Activated T-helper 2 cell treated with anti-CD3 and anti-CD28 coated beads, Interferon-gamma antibody, Interleukin-2, Interleukin-4, amounts not matched to agents 10 μg/mL and 5 μg/mL and 100 μg/mL, durations not matched to agents 14 hours and 24 hours and 36 hours (primary cell): ENCODE measurements at places on chromosomes 2 and 18.
A peak's percentile ranks its signal among the peaks of the same experiment; 100 is the strongest.

- no peak for DNase-seq
Measured at GRCh38 chr2:120955427-120955826, 219.8 kb downstream of the GLI2 start.

- DNase-seq, result no peak
Measured at GRCh38 chr2:145460112-145460511, 940.2 kb upstream of the ZEB2 start.

DNA sequence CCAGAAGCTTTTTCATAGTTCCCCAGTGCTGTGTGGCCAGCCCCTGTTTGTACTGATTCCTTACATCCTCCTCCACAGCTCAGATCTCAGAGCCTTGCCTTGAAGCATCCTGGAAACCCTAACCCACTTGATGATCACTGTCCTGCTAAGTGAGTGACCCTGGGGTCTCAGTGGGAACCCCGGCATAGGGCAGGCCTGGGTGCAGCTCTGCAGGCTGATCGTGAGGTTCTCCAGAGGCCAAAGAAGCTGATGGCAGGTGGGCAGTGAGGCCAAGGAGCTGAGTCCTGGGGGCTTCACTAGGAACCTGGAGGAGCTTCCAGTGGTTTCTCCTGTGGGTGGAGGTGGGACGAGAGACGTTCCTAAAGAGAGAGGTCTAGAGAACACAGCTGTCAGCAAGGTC lies 47.4 kb upstream of the BIN1 start:
- DNase-seq, result no peak

GRCh38 chr18:38473535-38473934 lies 907.9 kb upstream of the CELF4 start:
- DNase-seq, result no peak

DNA sequence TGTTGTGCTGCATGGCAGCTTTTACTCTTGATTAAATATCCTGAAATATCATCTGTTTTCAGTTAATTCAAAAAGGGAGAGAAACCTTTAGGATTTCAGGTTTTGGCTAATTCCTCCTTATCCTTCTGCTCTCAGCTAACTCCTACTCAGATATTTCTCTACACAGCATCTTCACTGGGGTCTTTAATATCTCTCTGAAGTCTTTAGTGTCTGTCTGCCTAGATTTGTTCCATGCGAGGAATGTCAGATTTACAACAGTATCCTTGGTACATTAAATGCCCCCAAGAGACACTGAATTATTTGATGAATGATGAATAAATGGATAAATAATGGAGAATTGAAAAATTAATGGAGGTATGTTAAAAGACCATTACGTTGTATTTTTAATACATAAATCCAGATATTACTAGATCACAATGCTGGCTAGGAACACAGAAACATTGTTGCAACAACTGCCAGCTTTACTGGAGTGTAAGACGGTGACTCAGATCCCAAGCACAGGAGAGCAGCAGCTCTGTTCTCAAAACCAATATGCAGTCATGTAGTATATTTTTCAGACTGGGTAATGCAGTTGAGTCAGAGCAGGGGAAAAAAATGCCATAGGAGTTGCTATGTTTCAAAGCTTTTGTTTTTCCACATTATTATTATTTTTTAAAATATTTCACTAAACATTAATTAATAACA lies 388.0 kb upstream of the SYT4 start:
- no peak for DNase-seq

DNA sequence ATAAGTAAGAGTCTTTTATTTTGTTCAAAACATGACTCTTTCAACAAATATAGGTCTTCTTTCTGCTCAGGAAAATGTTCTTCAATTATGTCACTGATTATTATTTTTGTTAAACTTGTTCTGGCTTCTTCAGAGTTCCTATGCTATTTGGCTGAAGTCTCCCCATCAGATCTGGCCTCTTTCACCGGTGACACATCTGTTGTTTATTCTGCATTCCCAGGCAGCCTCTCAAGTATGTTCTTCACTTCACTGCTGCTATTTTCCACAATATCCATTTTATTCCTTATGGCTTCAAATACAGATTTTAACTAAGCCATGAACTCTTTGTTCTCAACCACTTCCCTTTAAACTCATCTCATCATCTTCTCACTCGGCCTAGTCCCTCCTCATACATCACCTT lies 45.7 kb downstream of the HDAC4 start:
- DNase-seq, result no peak

DNA sequence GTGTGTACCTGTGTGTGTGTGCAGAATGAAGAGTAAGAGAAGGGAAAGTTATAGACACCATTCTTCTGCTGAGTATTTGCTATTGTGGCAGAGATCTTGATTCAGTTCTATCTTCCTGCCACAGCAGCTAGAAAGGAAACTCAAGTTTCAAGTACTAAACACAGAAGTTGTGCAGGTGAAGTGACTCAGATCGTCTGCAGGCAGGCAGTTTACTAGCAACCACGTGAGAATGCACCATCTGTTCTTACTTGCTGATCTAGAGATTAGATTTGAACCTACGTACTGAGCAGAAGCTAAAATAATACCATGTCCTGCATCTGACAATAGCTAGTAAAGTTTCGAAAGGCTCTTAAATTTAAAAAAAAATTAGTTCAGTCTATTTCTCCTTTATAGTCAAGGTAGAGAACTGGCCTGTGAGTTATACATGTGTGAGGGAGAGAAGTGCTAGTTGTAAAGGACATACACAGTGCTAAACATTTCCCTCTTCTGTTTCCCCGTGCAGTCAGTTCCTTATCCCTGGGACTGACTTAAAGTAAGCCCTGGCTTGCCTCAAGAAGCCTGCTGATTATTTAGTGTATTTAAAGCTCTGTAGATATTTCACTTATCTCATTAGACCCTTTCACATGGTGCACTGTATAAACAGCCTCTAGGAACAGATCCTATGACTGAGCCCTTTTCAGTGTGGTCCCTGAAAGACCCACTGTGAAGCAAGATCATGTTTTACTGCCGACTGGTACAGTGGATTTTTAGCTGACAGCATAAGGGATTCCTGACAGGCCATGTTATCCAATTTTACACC lies 45.0 kb downstream of the SLC38A11 start:
- peak; percentile 39 for DNase-seq

DNA sequence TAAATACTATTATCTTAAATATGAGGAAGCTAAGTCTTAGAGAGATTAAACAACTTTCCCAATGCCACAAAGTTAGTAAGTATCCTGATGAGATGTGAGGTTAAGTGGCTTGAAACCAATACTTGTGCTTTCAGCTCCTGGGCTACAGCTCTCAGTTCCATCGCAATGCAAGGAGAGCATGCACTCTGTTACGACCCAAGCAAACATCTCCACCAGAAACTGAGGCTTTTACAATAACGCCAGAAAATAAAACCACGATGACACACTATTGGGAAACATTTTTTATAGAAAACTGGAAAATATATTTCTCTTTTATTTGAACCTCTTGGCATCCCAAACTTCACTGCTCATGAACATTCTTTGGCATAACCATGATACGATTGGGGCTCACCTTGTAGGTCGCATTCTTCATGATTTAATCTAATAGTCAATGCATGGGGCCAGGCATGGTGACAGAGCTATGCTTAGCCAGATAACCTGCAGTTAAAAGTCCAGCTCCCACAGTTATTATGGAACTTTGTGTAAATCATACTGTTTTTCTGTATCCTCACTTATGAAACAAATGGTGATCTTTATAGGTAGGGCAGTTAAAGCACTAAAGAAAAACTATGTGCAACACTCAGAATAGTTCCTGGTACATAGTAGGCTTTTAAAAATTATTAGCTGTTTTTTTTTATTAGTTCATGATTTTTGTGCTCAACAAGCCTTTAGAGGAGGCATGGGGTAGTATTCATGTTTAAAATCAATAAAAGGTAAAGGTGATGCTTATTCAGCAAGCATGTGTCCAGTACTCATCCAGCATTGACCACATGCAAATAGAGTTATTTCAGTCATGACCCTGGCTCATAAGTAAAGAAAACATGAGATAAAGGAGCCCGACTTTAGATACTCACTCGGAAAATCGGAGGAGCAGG lies 238.3 kb upstream of the TRIB2 start:
- DNase-seq, result no peak

DNA sequence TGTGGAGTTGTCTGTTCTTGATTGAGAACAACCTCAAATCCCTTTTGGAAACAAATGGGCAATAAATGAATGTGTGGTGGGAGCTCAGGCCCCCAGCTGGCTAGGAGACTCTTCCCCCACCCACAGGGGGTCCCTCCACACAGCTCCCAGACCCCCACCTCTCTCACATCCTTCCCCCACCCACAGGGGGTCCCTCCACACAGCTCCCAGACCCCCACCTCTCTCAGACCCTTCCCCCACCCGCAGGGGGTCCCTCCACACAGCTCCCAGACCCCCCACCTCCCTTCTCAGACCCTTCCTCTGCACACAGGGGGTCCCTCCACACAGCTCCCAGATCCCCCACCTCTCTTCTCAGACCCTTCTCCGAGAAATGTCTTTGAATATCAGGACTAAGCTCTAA lies 79.0 kb upstream of the CTDP1 start:
- DNase-seq, result no peak

GRCh38 chr2:186457908-186458307 lies 28.2 kb upstream of the ZC3H15 start:
- no peak for DNase-seq

DNA sequence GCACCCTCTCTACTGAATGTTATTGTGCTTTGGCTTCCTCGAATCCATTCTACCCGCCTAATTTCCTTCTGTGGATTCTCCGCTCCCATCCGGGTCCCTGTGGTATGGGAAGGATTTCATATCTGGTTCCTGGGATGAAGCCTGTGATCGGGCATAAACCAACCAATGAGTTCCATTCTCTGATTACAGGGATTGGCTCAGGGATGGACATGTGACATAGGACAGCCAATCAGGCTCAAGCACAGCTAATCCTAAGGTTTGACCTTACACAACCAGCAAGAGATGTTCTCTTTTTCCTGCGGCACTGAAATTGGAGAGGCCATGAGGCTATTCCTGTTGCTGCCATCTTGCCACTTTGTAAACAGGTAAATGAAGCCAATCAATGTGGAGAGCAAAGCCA lies 168.1 kb upstream of the SMAD2 start:
- DNase-seq, result no peak

- DNase-seq, result peak; percentile 32
Measured at GRCh38 chr2:96359866-96360265, 24.3 kb downstream of the NCAPH start.

GRCh38 chr2:64987956-64988419 lies 1.2 kb upstream of the SLC1A4 start:
- DNase-seq, result no peak

GRCh38 chr2:40466935-40467572 lies 15.2 kb upstream of the SLC8A1 start:
- DNase-seq, result no peak

- DNase-seq, result no peak
Measured at GRCh38 chr2:240814946-240815760, 4.9 kb downstream of the KIF1A start.

DNA sequence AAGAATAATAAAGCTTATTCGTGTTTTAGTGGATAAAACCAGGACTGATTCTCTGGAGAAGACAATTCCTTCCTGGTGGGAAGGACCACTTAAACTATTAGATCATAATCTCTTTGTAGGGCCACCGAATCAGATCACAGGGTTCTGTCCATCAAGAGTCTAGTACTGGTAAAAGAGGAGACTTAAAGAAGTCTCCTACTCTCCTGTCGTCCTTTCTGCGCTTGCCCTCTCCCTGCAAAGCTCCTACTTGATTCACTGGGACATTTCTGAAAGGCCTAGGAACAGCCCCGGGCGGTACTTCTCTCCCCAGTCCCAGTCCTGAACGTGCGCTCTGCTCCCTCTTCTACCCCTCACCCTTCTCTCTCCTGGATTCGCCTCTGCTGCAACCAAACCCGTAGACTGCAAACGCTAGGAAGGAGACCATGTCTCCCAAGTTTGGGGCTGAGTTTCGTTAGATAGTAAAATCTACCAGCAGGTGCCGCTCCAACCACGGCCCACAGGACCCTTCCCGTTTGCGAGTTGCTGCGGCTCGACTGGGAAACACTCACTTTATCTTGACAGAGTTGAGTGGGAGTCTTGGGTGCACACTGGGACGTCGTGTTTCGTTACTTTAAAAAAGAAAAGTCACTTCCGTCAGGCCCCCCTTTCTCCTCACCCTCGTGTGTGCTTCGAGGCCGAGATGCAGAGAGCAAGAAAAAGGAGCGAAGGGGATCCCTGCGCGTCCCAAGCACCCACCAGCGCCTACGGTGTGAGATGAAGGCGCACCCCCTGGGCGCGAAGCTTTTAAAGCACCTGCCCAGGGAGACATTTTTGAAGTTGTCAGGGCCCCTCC lies 923 bp downstream of the FIGLA start:
- DNase-seq, result peak; percentile 60

- DNase-seq, result no peak
Measured at GRCh38 chr18:14978962-14979535, 231.1 kb downstream of the ANKRD30B start.

GRCh38 chr2:49934481-49934880 lies 780.2 kb upstream of the FSHR start:
- no peak for DNase-seq

GRCh38 chr2:230777721-230778120 lies 65.1 kb downstream of the CAB39 start:
- no peak for DNase-seq

GRCh38 chr2:158928965-158929364 lies 39.5 kb upstream of the TANC1 start:
- no peak for DNase-seq

GRCh38 chr2:14516844-14517243 lies 115.7 kb upstream of the LRATD1 start:
- no peak for DNase-seq

DNA sequence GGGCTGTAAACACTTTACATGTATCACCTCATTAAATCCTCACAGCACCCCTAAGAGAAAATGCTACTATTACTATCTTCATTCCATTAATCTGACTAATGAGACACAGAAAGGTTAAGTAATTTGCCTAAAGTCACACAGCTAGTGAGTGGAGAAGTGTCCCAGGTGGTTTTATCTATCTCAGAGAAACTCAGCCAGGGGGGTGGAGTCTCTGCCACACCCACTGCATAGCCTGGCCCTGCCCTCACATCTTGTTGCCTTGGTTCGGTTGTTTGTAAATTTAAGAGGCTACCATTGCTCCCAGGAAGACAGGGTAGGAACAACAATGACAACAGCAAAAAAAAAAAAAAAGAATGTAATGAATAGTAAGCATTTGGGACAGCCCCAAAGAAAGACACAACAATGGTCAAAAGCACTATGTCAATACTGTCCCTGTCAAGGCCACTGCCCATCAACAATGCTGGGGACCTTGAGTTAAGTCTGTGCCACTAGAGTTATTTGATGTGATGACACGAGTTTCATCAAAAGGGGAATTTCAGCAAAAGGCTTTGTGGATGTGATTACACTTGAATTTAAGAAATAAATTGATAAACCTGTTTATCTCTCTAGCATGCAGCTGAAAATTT lies 17.5 kb downstream of the CYRIA start:
- DNase-seq, result no peak

DNA sequence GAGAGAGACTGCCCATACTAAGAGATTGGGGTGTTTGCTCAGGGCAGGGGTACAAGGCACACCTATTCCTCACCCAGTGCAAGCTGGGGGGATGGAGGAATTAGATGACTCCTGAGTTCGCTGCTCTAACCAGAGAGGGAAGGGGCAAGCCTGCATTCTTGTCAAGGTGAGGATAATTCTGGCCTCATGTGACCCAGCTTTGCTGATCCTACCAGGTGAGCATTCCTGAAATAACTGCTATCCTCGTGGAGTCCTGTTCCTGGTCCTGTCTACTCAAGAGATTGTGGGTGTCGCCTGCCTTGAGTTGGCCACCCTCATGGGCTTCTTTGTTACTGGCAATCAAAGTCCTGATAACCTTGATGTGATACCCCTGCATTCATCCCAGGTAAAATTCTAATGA lies 206.0 kb downstream of the SPP2 start:
- DNase-seq, result no peak
